ENCODE measurements at places on chromosomes 5 and 9.
A peak's percentile ranks its signal among the peaks of the same experiment; 100 is the strongest.

- DNase-seq = no peak
These were observed 39.7 kb downstream of the ROPN1L start for GRCh38 chr5:10481241-10481935.

DNA sequence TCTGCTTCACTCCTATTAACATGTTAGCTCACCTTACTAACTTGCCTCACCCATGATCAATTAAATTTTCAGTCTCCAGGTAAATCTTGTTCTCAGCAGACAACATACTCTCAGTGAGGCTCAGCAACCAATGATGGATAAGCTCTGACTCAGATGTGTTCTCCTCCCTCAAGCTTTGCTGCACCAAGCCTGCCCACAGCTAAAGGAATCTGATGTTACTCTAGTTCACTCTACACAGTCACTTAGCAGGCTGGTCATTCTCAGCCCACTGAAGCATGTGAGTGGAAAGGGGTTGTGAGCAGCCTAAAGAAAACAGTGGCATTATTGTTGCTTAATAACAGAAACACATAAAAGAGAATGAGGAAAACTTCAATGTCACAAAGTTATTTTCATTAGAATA, 37.3 kb upstream of the CTNND2 start:
- DNase-seq = no peak

- no peak for DNase-seq
These were observed 81.2 kb downstream of the ZNF618 start for GRCh38 chr9:113957351-113957750.

GRCh38 chr5:21397693-21398092, 1409.7 kb upstream of the CDH18 start:
- no peak for DNase-seq

- DNase-seq = no peak
These were observed 105.7 kb downstream of the UGCG start for GRCh38 chr9:112002131-112002846.

GRCh38 chr5:87899721-87900131, 368.9 kb downstream of the TMEM161B start:
- DNase-seq = no peak

DNA sequence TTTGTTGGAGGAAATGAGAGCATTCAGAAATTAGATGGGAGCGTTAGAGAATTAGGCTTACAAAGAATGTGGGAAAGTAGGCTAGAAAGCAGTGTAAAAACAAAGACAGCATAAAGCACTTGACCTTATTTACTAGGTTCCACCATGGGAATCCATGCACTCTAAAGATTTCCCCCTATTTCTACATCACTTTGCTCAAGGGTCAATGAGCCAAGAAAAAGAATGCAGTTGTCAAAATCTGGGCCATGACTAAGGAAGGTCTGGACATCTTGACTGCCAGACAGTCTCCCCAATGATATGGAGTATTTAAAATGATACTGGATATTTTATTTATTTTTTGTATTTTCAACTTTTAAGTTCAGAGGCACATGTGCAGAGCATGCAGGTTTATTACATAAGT, 3.4 kb downstream of the TLR4 start:
- no peak for DNase-seq

DNA sequence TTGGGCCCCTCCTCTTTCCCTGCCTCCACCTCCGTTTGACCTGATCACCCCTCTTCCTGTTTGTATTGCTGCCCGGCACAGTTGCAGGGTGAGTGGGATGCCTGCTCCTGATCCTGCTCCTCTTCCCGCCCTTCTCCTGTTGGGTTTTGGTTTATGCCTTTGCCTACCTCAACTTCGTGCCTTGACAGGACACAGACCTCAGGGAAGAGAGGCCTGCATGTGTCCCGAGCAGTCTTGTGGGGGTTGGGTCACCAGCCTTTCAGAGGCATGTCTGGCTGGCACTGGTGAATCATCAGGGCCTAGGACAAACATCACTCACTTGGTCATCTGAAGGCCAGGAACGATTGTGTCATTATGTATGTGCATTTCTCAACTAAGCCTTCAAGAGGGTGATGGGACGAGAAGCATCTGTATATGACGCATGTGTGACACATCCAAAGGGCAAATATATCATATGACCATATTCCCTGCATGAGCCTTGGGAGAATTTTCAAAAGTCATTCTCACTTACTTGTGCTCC, 56.9 kb downstream of the NPR3 start:
- no peak for DNase-seq

DNA sequence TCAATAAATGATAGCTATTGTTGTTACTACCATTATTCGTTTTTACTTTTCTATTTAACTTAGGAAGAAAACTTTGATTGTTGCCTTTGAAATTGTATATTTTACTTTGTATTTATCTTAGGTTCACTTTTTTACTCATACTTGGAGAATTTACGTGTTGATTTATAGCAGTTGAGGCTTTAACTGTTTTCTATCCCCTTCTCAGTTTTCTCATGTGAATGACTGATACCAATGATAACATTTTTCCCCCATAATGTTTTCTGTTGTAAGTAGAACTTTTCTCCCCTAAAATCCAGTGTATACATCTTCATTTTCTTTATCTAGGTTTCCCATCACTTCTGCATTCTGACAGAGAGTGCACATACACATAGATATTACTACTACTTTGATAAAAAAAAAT, 54.4 kb downstream of the FSD1L start:
- no peak for DNase-seq

- DNase-seq = no peak
These were observed 35.3 kb downstream of the HRH2 start for GRCh38 chr5:175692996-175693710.

GRCh38 chr5:133612249-133612860, at the start of gene FSTL4:
Gene FSTL4, minus strand, starts transcription at chr5:133612541.
- DNase-seq = no peak

GRCh38 chr5:91224969-91225368, 158.1 kb downstream of the ARRDC3 start:
- no peak for DNase-seq

- no peak for DNase-seq
These were observed 187.0 kb upstream of the S1PR3 start for GRCh38 chr9:88804254-88804596.

DNA sequence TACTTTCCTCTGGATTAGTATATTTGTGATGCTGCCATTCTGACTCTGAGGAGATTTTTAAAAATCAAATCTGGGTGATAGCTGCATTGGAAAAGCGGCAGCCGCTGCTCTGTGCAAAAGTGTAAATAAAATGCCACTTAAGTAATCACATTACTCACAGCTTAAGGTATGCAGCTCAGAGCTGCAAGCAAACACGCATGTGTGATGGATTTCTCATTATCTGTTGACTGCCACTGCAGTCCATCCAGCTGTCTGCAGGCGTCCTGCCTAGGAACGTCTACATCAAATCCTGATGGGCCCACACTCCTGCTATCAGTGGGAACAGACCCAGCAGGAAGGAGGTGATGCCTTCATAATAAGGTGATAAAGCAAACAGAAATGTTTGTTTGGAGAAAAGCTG, 216.9 kb downstream of the SPOCK1 start:
- DNase-seq = no peak

DNA sequence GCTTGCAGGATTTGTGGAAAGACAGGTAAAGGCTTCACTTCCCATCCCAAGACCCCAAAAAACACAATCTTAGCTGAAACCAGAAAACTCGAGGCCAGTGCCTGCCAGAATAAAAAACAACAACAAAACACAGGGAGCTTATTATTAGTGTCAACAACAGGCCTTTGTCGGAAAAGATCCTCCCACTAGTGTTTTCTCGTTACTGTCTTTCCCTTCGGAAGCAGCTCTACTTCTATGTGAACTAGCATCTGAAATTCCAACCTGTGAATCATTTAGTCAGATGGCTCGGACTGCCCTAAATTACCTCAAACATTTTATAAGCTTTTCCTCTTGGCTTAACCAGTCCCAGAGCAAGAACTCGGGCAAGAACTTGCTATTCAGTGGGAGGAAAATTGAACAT, 122.2 kb upstream of the GNA14 start:
- DNase-seq = no peak

DNA sequence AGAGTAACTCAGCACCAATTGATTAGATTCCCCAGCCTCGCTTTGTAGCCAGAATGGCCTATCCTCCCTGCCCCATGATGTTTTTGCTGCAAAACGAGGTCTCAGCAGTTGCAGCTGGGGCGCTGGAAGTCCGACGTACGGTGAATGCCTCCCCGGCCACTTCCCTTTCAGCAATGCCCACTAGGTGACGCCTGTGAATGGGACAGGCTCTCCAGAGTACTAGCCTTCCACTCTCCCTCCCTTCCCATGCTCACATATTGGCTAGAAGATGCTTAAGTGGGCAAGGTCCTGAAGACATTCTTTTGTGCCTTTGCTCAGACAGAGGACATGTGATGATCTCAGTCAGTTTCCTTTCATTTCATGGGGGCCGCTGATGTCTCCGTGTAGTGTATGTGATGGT, 50.8 kb downstream of the DMRT2 start:
- DNase-seq = no peak

- no peak for DNase-seq
These were observed 494.2 kb downstream of the ZNF608 start for GRCh38 chr5:124252191-124252638.

DNA sequence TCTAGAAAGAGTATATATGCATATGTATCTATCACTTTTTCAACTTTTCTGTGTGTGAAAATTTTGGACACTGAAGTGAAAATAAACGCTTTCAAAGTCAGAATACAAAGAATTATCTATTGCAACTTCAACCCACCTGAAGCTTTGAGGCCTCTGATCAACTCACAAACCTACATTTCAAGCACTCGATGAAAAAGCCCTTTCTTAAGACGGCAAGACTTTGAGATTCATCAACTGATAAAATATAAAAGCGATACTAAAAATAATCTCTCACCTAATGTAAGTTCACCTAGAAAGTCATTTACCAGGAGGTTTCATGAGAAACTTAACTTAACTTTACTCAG, 1.2 kb downstream of the GOLPH3 start:
- no peak for DNase-seq

- DNase-seq = no peak
These were observed 822.5 kb downstream of the PTPRD start for GRCh38 chr9:9790216-9790872.

- DNase-seq = no peak
These were observed 15.0 kb downstream of the AK8 start for GRCh38 chr9:132863096-132863495.

DNA sequence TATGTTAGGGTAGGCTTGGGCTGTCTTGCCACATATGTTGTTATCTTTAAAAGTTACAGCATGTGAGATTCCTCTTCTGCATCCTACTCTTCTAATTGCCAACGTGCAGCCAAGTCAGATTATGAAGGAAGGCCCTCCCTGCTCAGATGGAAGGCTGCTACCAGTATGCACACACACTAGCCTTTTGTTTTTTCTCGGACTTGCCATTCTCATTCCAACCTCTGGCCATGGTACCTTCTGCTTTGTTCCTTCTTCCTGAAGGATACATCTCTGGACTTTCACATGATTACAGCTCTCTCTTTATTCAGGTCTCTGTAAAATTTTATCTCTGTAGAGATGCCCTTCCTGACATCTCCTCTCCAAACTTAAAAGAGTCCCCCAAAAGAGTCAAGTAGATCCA, 12.8 kb upstream of the OTP start:
- no peak for DNase-seq

DNA sequence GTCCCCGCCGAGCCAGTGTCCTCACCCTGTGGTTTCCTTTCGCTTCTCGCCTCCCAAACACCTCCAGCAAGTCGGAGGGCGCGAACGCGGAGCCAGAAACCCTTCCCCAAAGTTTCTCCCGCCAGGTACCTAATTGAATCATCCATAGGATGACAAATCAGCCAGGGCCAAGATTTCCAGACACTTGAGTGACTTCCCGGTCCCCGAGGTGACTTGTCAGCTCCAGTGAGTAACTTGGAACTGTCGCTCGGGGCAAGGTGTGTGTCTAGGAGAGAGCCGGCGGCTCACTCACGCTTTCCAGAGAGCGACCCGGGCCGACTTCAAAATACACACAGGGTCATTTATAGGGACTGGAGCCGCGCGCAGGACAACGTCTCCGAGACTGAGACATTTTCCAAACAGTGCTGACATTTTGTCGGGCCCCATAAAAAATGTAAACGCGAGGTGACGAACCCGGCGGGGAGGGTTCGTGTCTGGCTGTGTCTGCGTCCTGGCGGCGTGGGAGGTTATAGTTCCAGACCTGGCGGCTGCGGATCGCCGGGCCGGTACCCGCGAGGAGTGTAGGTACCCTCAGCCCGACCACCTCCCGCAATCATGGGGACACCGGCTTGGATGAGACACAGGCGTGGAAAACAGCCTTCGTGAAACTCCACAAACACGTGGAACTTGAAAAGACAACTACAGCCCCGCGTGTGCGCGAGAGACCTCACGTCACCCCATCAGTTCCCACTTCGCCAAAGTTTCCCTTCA, 1.4 kb downstream of the GLIS3 start:
- no peak for DNase-seq

DNA sequence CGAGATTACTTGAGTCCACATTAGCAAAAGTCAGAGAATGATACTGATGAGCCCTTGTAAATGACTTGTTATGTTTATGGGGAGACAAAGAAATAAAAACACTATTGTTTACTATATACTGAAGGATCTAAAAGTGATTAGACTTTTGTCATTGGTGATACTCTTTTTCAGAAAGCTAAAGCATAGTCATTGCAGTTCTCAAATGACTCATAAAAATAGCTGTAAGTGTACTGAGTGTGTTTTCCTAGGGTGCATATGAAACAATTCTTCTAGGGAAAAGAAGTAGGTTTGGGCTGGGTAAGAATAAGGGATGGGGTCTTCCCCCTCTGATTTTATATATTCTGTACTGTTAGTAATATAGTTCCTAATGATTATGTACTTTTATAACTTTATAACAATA, 32.6 kb downstream of the WDR36 start:
- no peak for DNase-seq

DNA sequence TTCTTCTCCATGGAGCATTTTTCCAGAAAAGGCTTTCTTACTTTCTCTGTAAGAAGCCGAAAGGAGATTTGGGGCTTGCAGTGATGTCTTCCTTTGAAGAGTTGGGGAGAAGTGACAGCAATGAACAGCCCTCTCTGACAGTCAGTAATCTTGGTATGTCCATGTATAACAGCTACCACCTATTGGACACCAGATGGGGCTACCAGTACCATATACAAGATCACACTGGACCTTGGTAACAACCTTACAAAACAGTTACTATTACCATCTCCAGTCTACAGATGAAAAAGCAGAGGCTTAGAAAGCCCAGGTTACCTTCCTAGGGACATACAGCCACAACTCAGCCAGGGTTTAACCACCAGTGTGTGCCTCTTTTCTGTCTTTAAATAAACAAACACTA, 272.7 kb upstream of the TRPC7 start:
- no peak for DNase-seq

DNA sequence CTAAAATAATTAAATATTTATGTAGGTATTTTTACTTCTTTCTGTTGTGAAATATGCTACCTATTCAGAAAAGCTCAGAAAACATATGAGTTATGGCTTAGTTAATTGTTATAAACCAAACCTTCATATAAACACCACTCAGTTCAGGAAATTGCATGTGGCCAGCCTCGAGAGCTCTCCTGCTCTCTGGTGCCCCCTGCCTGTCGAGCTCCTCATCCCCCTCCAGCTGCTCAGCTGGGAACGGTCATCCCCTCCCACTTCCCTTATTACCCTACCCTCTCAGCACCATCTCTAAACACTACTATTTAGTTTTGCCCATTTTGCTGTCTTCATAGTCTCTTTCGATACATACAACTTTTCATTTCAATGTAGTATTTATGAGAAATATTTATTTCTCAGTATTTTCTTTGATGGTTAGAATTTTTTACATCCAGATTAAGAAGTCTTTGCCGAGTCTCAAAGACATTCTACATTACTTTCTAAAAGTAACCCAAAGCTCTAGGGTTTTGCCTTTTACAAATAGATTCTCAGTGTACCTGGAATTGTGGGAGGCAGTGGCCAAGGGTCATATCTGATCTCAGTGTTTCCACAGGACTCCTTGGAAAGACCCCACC, 51.2 kb upstream of the SEMA4D start:
- DNase-seq = peak; percentile 81
